Femur (tissue), 1 donor: ENCODE measurements at places on chromosomes 5 and 9.

DNA sequence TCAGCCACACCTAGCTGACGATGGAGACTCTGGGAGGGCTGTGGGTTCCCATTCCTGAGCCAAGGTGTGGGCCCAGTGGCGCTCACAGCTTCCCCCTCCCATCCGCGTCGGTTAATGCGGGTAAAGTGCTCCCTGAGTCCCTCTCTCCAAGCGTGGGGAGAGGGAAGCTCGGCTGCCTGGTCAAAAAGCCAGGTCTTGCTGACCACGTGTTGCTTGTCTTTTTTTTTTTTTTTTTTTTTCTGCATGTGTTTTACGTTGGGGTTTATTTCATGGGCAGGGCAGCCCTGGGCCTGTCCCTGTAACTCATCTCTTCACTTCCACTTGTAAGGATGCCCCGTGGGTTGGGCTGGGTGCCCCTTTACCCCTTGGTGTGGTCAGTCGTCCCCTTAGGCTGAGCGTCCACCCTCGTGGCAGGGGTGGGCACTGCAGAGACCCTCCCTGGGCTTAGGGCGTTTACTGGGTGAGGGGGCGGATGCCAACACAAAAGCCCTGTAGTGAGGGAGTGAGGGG, 11.9 kb downstream of the NKD2 start:
- no peak for DNase-seq

GRCh38 chr5:150323819-150324218, 21.1 kb upstream of the ARSI start:
- DNase-seq, result no peak

- DNase-seq, result no peak
Measured at GRCh38 chr5:35902046-35902672, 36.3 kb downstream of the CAPSL start.

DNA sequence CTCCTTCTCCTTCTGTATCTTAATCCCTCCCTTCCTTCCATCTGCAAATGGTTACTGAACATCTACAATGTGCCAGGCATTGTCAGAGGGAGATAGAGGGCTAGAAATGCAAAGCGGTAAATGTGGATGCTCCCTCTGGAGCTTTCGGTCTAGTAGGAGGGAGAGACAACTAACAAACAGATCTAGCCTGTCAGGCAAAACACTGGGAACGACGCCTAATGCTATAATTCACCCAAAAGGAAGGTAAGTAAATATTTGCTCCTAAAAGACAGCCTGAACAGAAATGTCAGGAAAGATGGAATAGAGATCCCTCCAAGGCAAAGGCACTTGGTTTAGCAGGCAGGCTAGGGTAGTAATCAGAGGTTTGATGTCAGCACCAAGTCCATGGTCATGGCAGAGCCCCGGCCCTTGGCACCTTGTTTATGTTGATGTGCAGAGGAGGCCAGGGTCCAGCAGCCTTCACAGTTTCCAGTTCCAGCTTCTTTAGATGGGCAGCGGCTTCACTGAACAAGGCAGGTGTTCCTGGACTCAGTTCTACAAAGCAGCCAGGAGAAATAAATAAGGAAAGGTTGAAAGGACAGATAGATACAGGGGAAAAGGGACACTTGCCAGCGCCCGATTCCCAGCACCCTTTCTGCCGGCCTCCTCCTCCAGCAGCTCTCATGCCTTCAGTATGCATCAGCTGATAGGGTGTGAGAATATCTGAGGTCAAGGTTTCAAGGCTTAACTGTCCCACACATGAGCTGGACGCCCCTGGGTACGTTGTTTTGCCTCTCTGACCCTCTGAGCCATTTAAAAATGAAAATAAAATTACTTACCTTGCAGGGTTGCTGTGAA, 46.5 kb upstream of the FRRS1L start:
- no peak for DNase-seq

DNA sequence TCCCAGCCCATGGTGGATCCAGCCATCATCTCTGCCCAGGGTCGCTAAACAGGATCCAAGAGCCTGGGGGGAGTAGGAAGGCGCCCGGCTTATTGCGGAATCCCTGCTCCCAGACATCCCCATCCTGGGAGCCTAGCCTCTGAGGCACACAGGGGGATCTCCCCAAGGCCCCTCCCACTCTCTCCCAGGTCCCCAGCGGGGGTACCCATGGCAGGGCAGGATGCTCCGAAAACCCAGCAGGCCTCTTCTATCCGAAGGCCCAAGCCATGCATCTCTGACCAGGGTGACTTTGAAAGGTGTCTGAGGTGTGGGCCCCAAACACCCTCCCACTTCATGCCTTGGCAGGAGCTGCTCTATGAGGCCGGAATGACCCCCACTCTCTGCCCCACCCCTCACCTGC, 81.7 kb upstream of the RUFY1 start:
- no peak for DNase-seq

DNA sequence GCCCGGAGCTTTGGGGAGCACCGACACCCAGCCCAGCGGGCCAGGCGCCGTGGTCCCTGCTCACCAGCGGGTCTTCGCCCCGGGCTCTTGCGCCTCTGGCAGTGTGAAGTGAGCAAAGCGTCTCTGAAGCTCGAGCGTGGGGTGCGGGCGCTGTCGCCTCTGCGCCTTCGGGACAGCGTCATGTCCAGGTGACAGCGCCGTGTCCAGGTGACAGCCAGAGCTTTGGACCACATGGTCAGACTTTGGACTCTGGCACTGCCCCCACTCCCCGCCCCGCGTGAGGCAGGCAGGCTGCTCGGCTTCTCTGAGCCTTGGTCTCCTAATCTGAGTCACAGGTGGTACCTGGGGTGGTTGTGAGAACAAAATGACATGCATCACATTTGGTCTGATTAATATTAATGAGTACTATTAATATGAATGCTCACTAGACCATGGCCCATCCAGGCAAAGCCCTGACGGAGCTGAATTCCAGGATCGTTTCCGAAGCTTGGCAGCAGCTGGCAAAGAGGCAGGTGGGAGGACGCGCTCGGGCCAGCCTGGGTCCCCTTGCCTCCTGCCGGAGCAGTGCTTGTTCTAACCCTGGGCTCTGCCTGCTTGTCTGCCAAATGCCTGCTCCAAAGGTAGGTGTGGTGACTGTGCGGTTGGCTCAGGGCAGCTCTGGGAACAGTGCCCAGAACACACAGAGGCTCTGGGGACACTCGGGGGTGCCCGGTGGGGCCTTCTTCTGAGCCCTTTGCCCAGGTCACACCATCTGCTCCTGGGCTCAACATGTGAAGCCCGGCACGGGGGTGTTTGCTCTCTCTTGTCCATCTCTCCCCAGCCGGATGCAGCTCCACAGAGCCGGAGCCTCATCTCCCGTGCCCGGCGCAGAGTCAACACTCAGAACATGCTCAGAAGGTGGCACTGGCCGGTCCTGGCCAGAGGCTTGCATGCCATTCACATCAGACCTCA, 157.1 kb downstream of the OLFM1 start:
- DNase-seq, result no peak

- no peak for DNase-seq
Measured at GRCh38 chr5:142785206-142785605, 15.0 kb downstream of the ARHGAP26 start.

DNA sequence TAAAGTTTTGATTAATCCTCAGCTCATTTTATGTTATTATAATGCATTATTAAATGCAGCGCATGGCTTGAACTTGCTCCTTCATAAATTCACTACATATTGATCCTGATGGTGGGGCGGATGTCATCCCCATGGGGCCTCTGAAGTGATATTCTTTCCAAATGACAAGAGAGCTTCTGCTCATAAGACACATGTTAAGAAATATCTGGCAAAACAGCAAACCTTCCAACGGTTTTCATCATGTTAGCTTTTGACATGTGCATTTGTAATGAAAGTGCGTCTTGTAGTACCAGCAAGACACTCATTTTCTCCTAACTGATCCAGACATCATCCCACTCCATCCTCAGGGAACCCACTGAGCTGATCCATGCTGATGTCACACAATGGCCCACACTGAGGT, 45.7 kb downstream of the SEMA5A start:
- no peak for DNase-seq

GRCh38 chr5:108857905-108858304, 110.2 kb downstream of the FER start:
- no peak for DNase-seq

GRCh38 chr9:128251732-128252100, 24.1 kb downstream of the GOLGA2 start:
- no peak for DNase-seq

- no peak for DNase-seq
Measured at GRCh38 chr5:137095597-137095996, 403.5 kb downstream of the SPOCK1 start.

DNA sequence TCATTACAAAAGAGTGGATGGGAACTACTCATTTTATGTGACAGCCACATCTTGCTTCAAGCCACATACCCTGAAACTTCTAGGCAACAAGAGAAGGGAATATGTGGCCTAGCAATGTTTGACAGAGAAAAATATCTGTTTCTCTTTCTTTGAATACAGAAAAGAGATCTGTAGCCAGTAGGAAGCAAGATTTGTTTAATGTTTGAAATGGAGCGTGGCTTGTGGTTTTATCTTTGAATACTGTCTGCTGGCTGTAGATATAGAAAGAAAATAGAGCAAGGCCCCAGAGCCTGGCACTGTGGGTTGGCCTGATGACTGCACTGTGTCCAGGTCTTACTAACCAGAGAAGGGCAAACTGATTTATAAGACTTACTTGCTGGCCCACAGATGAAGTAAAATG, 133.8 kb downstream of the ARHGEF28 start:
- DNase-seq, result no peak

DNA sequence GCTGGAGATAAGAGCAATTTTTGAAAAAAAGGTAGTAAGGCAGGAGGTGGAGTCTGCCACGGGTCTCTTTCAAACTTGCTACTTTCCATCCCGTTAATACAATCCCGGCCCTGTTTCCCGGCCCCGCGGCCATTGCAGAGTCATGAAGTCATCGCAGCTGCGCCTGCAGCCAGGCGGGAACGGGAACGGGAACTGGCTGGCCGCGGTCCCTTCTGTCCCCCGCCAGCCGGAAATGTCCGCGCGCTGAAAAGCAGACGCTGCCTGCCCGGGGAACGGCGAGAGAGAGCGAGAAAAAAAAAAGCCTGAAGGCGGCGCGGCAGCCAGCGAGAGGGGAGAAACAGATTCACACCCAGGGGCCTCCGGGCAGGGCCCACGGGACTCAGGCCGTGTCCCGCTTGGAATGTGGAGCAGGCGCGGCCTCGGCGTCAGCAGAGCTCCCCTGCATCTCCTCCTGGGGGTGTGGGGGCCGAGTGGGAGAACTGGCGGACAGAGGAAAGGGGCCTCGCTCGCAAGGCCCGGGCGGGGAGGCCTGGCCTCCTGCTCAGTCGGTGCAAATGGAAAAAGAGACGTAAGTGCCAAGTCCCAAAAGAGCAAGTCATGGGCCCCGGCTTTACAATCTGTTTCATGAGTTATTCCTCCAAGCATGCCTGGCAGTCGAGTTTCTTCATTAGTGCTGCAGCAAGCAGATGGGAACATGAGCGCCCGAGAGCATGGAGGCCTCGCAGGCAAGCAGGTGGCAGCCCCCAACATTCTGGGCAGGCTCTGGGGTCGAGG, 201.2 kb upstream of the GAS1 start:
- peak; percentile 96 for DNase-seq

GRCh38 chr9:108836781-108837180, 19.0 kb downstream of the ACTL7B start:
- DNase-seq, result no peak

GRCh38 chr9:112224401-112225289, 49.5 kb upstream of the SUSD1 start:
- no peak for DNase-seq

GRCh38 chr5:121675924-121676323, 175.8 kb upstream of the FTMT start:
- no peak for DNase-seq

GRCh38 chr5:2515180-2515764, 236.2 kb downstream of the IRX2 start:
- DNase-seq, result no peak

DNA sequence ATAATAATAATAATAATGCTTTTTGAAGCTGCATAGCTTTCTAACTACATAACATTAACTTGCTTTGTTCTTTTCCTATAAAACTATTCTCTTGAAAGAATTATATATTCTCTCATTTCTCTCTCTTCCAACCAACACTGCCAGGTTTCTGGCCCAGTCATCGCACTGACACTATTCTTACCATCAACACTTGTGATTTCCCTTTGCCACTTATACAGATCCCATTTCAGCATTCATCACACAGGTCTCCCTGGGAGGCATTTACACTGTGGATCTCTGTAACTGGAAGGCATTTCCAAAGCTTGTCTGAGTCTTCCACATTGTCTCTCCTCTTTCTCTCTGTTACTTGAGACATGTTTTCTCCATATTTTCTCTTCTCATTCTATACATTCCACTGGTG, 777.8 kb upstream of the ACO1 start:
- no peak for DNase-seq
